ENCODE measurements at places on chromosomes 6 and 20.

- no peak for DNase-seq
These were observed 95.0 kb downstream of the QRSL1 start for GRCh38 chr6:106724337-106724736.

DNA sequence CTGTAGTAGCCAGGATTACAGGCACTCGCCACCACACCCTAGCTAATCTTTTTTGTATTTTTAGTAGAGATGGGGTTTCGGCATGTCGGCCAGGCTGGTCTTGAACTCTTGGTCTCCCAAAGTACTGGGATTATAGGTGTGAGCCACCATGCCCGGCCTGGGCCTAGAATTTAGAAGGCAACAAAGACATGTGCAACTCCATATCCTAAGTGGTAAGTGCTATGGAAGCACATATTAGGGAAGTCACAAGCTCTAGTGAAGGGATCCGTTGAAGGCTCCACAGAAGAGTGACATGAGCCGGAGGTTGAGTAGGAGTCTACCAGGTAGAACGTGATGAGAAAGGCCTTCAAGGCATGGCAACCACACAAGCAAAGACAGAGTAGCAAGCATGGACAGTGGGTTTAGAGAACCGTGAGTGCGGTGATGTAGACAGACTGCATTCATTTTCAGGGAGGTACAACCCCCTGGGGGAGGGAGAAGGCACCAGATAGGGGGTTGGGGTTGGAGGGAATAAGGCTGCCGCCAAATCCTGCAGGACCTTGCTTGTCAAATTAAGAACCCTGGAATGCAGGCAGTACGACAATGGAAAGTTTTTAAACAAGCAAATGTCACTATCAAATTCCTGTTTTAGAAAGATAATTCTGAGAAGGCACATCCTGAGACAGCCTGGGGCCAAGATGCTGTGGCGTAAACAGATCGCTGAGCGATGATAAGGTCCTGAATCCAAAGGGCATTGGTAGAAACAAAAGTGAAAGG is 50.2 kb downstream of the ARHGAP18 start:
- no peak for DNase-seq

- no peak for DNase-seq
These were observed 3.6 kb upstream of the PRL start for GRCh38 chr6:22300273-22300998.

DNA sequence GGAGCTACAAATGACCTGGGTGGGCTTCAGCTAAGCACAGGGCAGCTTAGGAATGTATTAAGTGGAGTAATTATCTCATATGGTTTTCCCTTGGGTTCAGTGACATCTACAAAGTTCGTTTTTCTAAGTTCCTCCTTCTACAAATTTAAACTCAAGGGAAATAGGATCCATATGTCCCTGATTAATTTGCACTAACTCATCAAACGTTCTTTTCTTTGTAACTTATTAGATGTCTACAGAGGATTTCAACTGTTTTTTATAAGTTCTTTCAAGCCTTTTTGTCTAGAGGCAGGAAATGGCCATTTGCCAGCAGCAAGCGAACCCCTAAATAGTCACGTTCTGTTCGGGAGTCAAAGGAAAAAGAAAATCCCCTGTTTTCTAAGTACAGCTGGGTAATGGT is 1060.3 kb downstream of the KIF16B start:
- no peak for DNase-seq

DNA sequence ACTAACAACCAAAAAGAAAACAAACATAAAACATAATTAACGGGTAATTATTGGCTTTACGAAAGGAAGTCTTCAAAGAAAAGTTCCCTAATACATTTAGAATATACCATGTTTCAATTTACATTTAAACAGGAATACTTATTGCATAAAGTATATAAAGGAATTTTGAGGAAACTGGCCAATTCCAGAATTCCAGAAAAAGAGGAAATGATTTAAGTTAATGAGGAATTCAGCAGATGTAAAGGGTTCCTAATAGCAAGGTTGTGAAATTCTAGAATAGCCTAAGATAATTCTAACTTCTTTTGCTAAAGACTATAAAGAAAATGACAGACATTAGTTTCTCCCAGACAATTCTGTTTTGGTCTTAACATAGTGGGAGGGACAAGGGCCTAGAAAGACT is 35.0 kb downstream of the DTNBP1 start:
- no peak for DNase-seq

DNA sequence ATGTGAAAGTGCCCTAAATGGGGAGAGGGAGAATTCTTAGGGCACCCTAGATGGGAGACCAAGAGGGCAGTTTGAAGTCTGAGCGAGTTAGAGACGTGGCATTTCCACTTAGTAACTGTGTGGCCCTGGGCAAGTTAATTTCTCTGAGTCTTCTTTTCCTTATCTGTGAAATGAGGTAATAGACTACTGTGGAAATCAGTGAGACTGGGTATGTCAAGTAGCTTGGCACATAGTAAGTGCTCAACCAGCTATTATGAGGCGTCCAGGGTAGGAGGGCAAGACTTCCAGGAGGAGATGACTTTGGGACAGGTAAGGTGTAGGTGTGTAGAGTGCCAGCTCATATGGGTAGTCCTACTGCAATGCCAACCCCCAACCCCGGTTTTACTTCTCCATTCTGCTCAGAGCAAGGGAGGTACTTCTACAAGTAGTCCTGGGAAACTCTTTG is 770 bp downstream of the KIF3B start:
- DNase-seq, result no peak

DNA sequence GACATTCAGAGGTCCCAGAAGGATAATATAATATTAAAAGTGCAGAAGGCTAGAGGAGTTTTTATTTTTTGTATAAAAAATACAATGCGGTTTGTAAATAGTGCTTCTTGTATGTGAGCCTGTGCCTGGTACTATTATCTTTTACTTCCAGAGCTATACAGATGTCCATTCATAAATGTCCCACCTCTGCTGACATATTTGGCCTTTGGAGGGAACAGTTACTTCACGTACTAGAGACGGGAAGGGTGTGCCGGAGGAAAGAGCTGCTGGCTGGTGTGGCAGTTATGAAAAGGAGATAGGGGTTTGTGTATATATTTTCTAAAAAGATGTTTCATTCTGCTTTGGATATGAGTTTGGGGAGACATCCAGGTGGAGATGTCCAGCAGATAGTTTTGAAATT is 8.8 kb downstream of the CD109 start:
- no peak for DNase-seq

- no peak for DNase-seq
These were observed 94.8 kb upstream of the CNKSR3 start for GRCh38 chr6:154605178-154605881.

DNA sequence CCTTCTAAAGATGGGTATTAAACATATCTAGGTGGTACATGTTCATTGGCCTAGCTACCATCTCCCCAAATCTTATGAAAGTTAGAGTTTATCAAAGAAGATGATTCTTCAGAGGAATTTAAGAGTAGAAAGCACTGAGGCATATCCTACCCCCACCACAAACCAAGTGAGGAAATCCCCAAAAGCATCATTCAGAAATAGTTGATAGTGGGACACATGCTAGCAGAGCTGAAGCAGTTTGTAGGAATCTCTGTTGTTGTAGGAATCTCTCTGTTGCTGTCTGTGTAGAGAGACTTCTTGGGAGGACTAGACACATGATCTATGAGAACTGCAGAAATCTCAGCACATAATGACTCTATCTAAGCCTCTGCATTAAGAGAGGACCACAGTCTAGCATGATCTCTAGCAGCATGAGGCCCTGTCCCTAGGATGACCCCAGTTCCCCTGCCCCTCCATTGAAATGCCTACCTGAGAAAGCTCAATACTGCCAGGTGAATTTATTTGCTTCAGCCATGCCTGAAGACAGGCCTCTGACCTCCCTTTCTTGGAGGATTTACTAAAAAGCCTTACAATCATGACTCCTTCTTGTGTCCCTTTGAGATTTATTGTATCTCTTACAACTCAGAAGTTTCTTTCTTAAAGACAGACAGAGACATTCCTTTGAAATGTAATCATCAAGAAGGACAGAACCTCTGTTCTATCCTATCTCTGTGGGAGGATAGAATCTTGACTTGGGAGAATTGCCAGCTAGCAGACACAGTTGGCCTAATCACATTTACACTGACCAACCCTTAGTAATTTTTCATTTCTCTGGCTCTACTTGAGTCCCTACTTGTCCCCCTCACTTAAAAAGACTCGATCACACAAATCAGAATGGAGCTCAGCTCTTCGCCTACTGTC is 582.4 kb downstream of the PHF3 start:
- no peak for DNase-seq

DNA sequence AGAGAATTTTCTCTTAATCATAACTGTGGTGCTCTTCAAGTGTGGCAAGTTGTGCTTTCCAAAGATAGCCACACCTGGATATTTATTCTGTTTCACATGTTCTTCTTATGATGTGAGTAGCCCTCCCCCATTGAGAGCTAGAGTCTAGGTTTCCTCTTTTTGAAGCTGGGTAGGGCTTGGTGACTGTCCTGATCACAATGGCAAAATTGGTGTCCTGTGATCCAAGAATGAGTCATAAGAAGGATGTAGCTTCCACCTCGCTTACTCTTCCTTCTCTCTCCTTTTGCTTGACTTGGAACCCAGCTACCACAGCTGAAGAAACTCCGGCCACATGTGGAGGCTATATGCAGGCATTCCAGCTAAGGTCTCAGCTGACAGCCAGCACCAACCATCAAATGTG is 7.4 kb upstream of the IGF2R start:
- DNase-seq, result no peak

DNA sequence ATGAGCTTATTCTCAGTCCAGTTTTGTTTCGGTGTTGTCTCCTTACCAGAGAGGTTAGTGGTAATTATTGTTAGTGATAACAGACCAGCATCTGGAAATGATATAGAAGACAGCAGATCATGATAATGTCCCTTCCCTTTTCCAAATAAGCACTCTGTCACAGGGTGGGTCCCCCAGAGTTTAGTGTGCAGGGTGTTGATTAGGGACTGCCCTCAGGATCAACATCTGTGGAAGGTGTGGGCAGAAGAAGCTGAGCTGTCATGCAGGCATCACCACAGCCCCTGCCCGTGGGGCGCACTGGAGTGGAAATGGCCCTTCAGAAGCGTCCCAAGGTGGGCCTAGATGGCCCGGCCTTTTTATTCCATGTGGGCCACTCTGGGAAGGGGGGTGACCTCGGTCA is 67.6 kb upstream of the DTNBP1 start:
- no peak for DNase-seq

GRCh38 chr6:10383331-10384090 is 31.4 kb downstream of the TFAP2A start:
- DNase-seq, result no peak

All from dorsolateral prefrontal cortex (tissue), 122 donors.